ENCODE measurements at places on chromosomes 4 and X.

GRCh38 chr4:139720806-139721205 lies 55.2 kb downstream of the MGST2 start:
- DNase-seq: no peak

GRCh38 chr4:150237110-150237872 lies 159.0 kb downstream of the DCLK2 start:
- no peak for DNase-seq

GRCh38 chr4:73533515-73534422 lies 52.2 kb downstream of the AFM start:
- no peak for DNase-seq

- no peak for DNase-seq
These were observed 43.8 kb downstream of the ADGRA3 start for GRCh38 chr4:22471999-22472461.

- no peak for DNase-seq
These were observed 72.5 kb downstream of the SLC16A2 start for GRCh38 chrX:74493806-74494205.

DNA sequence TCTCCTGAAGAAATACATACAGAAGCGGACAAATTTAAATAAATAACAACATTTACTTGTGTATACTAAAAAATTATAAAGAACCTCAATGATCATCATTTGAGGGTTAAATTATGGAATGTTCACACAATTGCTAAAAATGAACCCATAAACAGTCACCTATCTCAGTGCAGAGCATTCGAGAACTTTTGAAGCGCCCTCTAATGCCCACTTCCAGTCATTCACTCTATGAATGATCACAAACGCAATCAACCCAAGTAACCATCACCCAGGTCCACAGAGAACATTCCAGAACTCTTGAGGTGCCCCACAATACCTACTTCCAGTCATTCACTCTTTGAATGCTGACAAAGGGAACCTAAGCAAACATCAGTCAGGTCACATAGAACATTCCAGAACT lies 103.5 kb upstream of the PLAC1 start:
- DNase-seq: no peak

DNA sequence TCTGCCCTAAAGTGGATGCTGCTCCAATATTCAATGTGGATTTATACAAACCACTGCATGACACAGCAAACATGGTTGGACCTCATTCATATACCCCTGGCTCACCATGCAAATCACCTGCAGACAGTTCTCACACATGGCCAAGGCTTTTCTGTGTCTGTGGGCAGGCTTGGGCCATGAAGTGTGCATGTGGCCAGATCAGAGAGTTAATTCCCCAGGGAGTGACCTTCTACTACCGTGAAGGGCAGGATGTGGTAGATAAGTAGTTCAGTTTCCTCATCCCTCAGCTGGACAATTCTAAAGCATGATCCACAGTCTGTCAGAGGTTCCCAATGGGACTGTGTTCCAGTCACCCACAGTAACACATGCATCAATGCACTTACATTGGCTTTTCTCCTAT lies 24.6 kb upstream of the BCLAF3 start:
- DNase-seq: no peak

- DNase-seq: no peak
These were observed 130.6 kb downstream of the PTCHD1 start for GRCh38 chrX:23465105-23465791.

GRCh38 chr4:100189820-100190642 lies at the start of gene DDIT4L:
TSS of gene DDIT4L (minus strand) at chr4:100190468. CDS start at chr4:100189983, 485 bp downstream.
- no peak for DNase-seq

DNA sequence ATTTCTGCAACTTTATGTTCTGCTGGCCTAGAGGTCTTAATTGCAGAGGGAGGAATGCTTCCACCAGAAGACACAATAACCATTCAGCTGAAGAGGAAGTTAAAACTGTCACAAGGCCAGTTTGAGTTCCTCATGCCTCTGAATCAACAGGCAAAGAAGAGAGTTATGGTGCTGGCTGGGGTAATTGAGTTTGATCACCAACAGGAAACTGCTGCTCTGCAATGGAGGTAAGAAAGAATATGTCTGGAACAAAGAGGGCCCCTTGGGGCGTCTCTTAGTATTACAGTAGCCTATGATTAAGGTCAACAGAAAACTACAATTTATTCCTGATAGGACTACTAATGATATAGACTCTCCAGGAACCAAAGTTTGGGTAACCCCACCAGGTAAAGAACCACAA lies 744.0 kb downstream of the FSTL5 start:
- DNase-seq: no peak

DNA sequence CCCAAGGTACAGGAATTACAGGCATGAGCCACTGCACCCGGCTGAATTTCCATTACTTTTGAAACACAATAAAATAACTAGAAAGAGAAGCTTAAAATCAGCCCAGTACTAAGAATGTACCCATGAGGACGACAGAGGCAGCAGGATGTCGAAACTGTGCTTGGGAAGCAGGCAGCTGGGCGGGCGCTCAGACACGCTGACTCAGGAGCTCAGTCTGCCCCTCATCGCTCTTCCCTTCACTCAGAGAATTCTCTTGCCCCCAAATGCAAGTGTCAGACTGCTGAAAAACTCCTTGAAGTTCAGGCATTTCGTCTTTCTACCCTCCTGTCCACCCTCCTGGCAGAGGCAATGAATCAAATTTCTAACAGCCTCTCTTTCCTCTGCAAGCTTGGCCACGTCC lies 41.0 kb upstream of the CDKN2AIP start:
- DNase-seq: no peak

- DNase-seq: no peak
These were observed 11.4 kb upstream of the S100G start for GRCh38 chrX:16638533-16638932.

GRCh38 chr4:24144381-24144780 lies 254.5 kb upstream of the PPARGC1A start:
- no peak for DNase-seq

- DNase-seq: peak; percentile 36
These were observed 36.9 kb upstream of the GDPD2 start for GRCh38 chrX:70386235-70386634.

GRCh38 chr4:94576210-94576609 lies 124.5 kb downstream of the PDLIM5 start:
- DNase-seq: no peak

- no peak for DNase-seq
These were observed 446.3 kb downstream of the TRAM1L1 start for GRCh38 chr4:116639070-116639577.

- DNase-seq: no peak
These were observed 3.8 kb downstream of the VEGFC start for GRCh38 chr4:176788971-176789370.

GRCh38 chr4:63296773-63297172 lies 1112.5 kb downstream of the TECRL start:
- no peak for DNase-seq

DNA sequence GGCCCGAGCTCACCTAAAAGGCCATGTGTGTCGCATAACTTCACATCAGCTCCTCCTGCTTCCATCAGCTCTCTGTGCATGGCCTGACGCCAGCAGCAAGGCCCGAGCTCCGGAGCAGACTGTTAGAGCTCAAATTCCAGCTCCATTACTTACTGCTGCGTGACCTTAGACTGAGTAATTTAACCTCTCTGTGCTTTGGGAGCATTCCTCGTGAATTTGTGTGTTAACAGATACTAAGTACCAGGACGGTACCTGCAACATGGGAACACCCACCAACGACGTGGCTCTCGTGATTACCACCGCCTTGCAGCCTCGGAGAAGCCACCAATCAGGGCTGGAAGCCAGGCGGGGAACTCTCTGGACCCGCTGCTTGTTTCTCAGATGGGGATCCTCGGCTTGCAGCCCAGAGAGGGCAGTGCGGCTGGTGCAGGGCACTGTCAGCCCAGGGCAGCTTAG lies 12.9 kb downstream of the LETM1 start:
- no peak for DNase-seq

DNA sequence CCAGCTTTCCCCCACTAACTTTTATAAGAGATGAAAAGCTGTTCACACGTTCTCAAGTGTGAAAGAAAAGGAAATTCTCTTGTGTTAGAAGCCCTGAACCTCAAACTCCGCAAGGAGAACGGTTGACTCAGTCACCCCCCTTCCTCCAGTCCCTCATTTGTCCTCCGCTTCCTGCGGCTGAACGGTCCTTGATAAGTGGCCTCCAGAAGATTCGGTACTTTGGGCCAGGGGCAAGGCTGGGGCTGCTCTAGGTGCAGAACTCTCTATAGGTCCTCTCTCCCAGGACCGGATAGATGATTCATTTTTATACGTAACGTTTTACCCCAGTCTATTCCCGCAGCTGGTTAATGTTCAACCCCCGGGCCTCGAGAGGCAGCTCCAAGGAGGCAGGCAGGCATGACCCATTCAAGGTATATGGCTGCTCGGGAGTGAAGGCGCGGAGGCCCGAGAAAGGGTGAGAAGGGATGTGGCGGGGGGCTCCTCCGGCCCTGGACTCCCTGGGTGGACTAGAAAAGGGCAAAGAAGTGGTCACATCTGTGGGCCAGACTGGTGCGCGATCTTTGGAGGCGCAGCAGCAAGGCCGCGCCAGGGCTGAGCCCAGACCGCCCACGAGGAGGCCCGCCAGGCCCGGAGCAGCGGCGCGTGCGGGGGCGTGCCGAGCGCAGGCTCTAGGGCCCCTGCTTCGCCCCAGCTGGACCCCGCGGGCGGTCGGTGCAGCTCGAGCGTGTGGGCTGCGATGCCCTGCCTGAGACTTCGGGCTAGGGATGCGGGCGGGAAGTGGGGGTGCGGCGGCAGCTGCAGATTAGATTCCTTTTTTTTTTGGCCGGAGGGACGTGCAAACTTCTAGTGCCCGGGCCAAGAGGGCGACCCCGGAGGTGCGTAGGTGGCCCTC lies 11.7 kb downstream of the PITX2 start:
- DNase-seq: no peak

- DNase-seq: peak; percentile 62
These were observed 45.7 kb downstream of the PRPS1 start for GRCh38 chrX:107673933-107674479.

DNA sequence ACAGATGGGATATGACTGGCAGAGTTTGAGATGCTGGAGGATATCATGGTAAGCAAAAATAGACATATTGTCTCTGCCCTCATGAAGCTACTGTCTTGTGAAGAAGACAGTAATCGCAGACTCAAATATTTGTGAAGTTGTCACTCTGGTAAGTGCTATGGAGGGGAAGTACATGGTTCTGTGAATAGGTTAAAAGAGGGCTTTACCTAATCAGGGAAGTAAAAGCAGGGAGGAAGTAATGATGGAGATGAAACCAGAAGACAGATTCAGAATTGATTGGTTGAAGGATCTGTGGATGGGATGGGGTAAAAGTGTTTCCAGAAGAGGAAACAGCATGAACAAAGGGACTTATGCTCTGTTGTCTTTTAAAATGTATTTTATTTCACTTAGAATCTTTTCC lies 19.3 kb upstream of the MAGED1 start:
- DNase-seq: no peak

- no peak for DNase-seq
These were observed 28.1 kb upstream of the HPSE start for GRCh38 chr4:83362492-83363329.

GRCh38 chr4:25743971-25744370 lies 88.3 kb downstream of the SLC34A2 start:
- no peak for DNase-seq

DNA sequence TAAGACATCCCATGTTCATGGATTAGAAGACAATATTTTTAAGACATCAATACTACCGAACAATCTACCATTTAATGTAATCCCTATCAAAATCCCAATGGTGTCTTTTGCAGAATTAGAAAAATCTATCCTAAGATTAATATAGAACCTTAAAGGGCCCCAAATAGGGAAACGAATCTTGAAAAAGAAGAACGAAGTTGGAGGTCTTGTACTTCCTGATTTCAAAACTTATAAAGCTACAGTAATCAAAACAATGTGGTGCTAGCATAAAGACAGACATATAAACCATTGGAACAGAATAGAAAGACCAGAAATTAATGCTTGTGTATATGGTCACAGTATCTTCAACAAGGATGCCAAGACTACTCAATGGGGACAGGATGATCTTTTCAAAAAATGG lies 42.0 kb downstream of the CENPE start:
- DNase-seq: no peak

Measured in T-helper 2 cell (primary cell).